ENCODE measurements at places on chromosomes 5 and 9.

DNA sequence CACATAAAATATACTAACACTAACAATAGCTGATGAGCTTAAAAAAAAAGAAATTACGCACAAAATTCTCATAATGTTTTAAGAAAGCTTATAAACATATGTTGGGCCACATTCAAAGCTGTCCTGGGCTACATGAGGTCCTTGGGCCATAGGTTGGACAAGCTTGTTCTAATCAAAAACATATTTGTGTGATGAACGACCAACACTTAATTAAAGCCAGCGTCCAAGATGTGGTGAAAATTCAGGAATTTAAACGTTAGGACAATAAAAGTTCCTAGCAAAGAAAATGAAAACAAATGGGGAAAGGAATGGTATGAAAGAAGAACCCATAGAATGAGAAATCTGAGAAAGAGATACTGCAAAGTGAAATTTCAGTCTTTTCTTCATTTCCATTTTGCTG, 429.6 kb upstream of the DMAC1 start:
- DNase-seq = no peak

DNA sequence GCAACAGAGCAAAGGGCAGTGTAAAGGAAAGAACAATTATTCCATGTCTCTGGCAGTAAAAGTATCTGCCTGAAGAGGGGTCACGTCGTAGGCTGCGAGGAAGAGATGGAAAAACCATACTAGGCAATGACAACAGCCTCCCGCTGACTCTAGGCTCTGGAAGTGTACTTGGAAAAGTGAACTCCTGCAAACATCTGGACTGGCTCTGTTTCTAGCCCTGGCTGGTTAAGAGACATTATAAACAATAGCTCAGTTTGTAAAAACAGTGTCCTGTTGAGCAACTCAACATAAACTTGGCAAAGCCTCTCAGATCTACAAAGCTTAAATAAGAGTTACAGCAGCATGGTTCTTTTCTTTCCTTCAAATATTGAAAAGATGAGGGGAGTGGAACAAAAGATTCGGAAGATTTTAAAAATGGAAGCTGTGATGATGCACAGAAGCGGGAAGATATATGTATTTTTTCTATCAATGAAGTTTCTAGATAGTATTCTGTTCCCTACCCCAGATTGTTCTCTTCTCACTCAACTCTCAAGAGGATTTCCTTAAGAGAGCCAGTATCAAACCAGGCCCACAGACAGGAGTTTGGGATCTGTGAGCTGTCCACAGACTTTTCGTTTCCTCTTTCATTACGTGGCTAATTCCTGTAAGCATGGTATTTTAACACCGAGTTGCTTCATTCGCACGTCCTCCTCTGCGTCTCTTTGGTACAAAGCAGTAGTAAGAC, 79.4 kb downstream of the SPTLC1 start:
- DNase-seq = no peak

- DNase-seq = no peak
Observed at GRCh38 chr5:109553846-109554245, 135.9 kb upstream of the MAN2A1 start.

GRCh38 chr5:154078272-154078671, 39.5 kb downstream of the MFAP3 start:
- no peak for DNase-seq

- DNase-seq = peak; percentile 45
Observed at GRCh38 chr9:35972093-35972492, 14.1 kb upstream of the OR2S2 start.

DNA sequence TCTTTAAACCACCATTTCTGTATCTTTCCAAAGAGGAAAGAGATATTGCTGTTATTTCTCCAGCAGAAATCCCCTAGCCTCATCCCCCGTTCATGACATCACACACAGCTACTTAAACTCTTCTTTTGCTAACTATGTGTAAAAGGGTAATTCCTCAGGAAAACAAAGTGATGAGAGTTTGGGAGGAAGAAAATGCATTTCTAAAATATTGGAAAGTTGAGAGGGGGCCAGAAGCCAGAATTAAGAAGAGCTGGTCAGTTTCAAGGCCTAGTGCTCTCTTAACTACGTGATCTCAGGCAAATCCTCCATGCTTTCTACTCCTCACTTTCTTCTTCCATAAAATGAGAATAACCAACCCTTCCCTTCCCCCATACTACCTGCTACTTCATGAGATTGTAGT, 109.4 kb downstream of the LIFR start:
- DNase-seq = no peak

DNA sequence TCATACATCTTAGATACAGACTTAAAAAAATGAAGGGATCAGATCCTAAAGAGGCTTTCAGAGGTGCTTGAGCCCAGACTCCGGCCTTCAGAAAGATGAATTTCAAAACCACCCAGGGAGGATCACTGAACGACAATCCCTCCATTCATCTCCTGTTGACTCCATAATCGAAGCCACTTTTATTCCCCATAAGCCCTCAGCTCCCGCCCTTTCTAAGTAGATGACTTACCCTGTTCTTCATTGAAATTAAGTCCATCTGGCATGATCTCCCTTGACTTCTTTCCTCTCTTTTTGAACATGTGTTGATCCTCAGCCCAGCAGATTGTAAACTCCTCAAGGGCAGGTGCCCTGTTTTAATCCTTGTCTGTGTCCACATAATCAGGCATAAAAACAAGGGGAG, 50.8 kb upstream of the ASTN2 start:
- no peak for DNase-seq

DNA sequence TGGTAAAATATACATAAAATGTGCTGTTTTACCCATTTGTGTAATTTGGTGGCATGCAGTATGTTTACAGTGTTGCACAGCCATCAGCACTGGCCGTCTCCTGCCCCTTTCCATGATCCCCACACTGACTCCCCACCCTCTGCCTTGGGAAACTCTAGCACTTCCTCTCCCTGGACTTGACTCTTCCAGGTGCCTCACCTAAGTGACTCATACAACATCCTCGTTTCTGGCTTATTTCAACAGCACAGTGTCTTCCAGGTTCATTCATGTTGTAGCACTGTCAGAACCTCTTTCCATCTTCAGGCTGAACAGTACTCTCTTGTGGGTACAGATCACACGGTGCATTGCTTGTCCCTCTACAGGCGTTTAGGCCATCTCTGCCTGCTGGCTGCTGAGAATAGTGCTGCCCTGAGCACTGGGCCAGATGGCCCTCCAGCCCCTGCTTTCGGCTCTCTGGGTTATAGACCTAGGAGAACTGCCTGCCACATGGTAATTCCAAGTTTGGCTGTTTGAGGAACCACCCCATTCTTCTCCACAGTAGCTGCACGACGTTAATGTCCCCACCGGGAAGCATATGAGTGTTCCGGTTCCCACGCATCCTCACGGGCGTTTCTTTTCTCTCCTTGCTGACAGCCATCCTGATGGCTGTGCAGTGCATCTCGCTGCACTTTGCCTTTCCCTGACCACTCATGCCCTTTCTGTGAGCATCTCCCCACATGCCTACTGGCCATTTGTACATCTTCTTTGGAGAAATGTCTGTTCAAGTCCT, 211.8 kb downstream of the FANCC start:
- no peak for DNase-seq

- no peak for DNase-seq
Observed at GRCh38 chr9:112846528-112847488, 43.9 kb downstream of the SLC46A2 start.

DNA sequence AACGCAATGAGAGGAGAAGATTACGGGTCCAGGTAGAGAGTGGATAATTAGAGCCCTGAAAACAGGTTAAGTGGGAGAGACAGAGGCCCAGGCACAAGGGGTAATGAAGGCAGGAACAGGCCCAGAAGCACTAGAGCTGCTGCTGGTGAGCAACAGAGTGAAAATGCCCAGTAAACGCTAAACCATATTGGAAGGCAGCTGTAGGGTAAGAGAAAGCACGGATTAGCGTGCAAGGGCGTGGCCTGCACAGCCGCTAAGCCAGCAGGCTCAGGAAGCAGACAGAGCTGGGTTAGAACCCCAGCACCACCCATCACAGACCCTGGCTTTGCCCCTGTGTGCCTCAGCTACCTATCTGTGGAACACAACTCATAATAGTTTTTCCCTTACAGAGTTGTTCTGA, 93.2 kb downstream of the PAX5 start:
- no peak for DNase-seq

- DNase-seq = no peak
Observed at GRCh38 chr5:149645236-149645635, 63.9 kb downstream of the ARHGEF37 start.

DNA sequence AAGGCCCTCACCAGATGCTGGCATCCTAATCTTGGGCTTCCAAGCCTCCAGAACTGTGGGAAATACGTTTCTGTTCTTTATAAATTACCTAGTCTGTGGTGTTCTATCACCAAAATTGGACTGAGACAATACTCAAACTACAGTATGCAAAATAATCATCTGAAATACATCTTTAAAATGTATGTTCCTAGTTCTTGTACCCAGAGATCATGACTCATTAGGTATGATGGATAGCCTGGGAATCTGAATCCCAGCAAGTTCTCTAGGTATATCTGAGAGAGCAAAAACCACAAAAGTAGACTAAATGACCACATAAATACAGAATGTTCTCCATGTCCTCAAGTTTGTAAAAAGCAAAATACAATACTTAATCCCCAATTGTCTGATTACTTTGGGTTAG, 166.3 kb downstream of the YIPF5 start:
- no peak for DNase-seq

GRCh38 chr5:154260224-154260927, 69.8 kb downstream of the GALNT10 start:
- DNase-seq = no peak

DNA sequence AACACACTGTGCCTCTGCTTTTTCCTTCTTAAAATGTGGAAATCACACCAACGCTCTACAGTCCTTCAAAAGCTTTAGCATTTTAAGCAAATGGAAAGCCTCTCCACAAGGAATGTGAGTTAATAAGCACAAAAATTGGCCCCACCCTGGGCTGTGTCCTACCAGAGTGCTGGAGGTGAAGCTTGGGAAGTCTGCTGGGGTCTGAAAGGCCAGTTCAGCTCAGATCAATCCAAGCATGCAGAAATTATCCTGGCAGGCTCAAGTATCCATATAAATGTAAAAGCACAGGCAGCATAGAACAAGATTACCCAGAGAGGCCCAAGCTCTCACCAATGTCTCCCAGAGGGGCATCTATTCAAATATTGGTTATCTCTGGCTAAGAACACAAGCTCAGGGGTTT, 98.5 kb downstream of the ESM1 start:
- no peak for DNase-seq

DNA sequence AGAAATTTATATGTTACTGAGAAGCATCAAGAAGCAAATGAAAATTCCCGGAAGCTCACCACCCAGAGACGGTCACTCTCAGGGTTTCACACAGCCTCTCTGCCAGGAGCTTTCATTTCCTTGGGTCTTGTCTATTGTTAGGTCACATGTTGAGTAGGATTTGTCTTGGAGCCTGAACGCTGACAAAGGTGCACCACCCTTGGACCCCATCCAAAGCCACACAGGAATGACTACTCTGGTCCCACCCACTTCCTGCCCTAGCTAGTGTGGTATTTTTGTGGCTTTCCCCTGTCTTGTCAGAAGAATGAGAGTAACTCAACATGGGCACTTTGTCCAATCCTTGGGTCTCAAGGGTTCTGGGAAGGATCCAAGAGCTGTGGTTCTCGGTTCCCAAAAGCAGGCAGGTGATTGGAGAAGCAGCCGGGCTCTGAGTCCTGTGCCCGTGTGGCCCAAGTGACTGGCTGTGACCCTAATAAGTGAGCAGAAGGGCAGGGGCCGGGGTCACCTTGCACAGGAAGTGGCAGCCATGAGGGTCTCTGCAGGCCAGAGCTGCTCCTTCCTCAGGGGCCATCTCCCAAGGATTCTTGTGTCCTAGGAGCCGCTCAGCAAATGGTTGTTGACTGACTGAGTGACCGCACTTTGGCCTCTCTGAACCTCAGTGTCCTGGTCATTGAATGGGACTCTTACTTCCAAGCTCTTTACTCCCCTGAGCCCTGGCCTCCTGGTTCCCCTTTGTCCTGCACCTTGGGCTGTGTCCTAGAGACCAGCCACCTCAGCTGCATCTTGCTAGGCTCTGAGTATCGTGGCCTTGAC, 6.9 kb downstream of the FGD3 start:
- peak; percentile 86 for DNase-seq

- no peak for DNase-seq
Observed at GRCh38 chr5:178474562-178475184, 115.5 kb downstream of the COL23A1 start.

- DNase-seq = no peak
Observed at GRCh38 chr9:2109069-2109650, 94.0 kb downstream of the SMARCA2 start.

GRCh38 chr9:109369285-109369684, 48.4 kb upstream of the EPB41L4B start:
- no peak for DNase-seq

GRCh38 chr5:88954511-88954910, 71.5 kb upstream of the MEF2C start:
- no peak for DNase-seq

GRCh38 chr9:89174291-89174690, 4.3 kb downstream of the SHC3 start:
- DNase-seq = no peak

- no peak for DNase-seq
Observed at GRCh38 chr5:167255926-167256325, 1035.5 kb upstream of the WWC1 start.

DNA sequence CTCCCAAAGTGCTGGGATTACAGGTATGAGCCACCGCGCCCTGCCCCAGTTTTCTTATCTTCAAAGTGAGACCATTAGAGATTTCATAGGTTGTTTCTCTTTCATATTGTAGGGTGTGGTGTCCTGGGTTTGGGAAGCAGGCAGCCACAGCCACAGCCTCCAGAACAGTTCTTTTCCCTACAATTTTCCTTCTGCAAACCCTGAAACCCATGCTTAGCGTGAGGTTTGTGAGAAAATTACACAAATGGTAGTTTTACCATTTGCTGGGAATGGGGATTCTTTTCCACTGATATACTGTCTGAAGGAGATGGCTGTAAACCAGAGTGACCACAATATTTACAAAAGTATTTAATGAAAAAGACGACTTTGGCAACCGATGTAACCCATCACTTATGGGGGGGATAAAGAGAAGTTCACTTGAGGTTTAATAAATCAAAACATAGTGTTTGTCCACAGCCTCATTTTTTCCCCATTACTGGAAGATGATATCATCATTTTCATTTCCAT, 26.7 kb upstream of the ECM2 start:
- no peak for DNase-seq
